ENCODE measurements at places on chromosomes 16 and 17. TPM values are rescaled to one million over a fixed set of nuclear protein-coding genes. Genes with fewer than 3 reads are reported as not detected.

- H3K27ac ChIP-seq = peak overlapping the region; percentile 91
- H3K4me3 ChIP-seq = peak overlapping the region; percentile 63
- no peaks in the 10 kb centered on the region for H3K27me3 ChIP-seq
- DNase-seq = no peak
- H3K4me1 ChIP-seq = peaks cover 16% of the 10 kb centered on the region
Observed at GRCh38 chr17:42535155-42536047, 640 bp upstream of the NAGLU start.

DNA sequence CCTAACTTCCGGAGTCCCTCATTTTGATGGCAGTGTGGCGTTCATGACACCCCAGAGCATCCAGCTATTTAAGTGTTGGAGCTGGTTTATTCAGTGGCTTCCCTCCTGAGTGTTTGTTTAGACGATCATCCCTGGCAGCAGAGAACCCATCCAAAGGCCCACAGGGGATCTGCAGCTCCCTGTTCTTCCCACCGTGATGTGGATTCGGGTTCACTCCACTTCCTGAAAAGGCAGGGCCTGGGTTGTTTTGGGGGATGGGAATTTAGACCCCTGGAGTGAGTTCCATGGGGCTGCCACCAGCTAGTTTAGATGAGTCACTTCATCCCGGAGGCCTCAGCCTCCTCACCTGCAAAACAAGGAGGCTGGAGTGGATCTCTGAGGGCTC, 2.3 kb downstream of the KSR1 start:
- H3K27me3 ChIP-seq = no peaks in the 10 kb centered on the region
- H3K36me3 ChIP-seq = no peaks in the 10 kb centered on the region
- no peak for DNase-seq
- H3K27ac ChIP-seq = no peak overlapping the region
- H3K4me1 ChIP-seq = no peaks in the 10 kb centered on the region

DNA sequence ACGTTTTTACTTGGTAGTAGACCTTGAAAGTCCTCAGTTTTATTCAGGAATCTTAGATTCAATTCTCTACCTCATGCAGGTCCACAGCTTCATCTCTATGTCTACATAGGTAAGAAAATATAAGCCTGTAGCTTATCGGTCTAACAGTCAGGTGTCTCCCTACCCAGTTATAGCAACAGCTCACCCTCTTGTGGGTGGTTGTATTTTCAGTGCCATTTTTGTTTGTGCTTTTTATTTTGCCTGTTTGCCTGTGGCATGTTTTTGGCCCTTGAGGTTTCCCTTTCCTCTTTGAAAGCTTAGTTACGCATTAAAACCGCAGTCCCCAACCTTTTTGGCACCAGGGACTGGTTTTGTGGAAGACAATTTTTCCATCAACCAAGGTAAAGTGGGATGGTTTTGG, 23.6 kb upstream of the WIPI1 start:
- no peaks in the 10 kb centered on the region for H3K36me3 ChIP-seq
- H3K27ac ChIP-seq = no peak overlapping the region
- no peaks in the 10 kb centered on the region for H3K4me1 ChIP-seq
- no peak for DNase-seq
- no peak overlapping the region for H3K4me3 ChIP-seq

GRCh38 chr16:66370786-66371684, 4.5 kb downstream of the CDH5 start:
- DNase-seq = no peak
- H3K36me3 ChIP-seq = no peaks in the 10 kb centered on the region
- H3K27ac ChIP-seq = no peak overlapping the region
- no peaks in the 10 kb centered on the region for H3K27me3 ChIP-seq
- no peak overlapping the region for H3K4me3 ChIP-seq
- no peaks in the 10 kb centered on the region for H3K4me1 ChIP-seq

DNA sequence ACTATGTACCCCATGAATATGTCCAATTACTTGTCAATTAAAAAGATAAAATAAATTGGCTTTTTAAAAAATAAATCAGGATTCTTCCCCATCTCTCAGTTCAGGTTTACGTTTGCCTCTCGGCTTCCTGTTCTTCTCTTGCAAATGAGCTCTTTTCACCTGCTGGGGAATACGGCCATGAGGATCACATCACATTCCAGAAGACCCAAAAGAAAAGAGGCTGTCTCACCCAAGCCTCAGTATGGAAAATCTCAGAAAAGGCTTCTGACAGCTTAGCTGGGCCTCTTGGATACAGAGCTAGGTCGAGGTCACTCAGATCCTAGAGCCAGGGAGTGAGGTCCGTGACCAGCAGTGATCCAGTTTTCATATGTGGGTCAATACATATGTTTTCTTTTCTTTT, 171.2 kb upstream of the SDK2 start:
- no peaks in the 10 kb centered on the region for H3K27me3 ChIP-seq
- no peaks in the 10 kb centered on the region for H3K36me3 ChIP-seq
- DNase-seq = no peak
- no peak overlapping the region for H3K4me3 ChIP-seq
- H3K4me1 ChIP-seq = no peaks in the 10 kb centered on the region

DNA sequence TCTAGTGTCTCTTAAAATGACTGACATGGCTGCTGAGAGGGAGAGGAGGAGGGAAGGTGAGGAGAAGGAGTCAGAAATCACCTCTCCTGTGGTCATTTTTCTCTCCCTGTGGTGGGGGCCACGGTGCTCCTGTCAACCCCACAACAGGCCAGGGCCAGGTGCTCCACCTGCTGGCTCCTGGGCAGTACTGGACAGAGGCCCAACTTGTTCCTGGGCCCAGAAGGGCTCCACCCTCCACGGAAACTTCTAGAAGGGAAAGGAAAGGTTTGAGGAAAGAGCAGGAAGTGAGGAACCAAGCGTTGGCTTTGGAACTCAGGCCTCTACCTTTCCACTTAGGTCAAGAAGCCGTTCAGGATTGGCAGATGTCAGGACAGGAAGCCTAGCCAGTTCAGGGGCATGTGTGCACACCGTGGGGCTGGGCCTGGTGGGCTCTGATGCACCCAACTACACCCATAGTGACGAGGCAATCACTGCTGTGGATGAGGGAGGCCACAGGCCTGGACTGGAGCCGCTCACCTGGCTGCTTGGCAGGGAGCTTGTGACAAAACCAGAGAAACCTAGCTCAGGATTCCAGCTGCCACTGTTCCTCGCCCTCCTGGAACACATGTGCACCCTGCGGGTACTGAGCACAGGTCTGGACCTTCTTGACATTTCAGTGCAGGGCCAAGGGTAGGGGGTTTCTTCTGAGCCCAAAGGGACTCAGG, 36.1 kb downstream of the WNT3 start:
- DNase-seq = peak; percentile 41
- peak overlapping the region; percentile 1 for H3K27ac ChIP-seq
- H3K4me1 ChIP-seq = peaks cover 6% of the 10 kb centered on the region
- no peak overlapping the region for H3K4me3 ChIP-seq
- H3K27me3 ChIP-seq = no peaks in the 10 kb centered on the region

TK1 gene
- 1.3 TPM for total RNA-seq

CASKIN1 gene
- 0.84 TPM for total RNA-seq

TPSD1 gene
- not detected for total RNA-seq

SEPTIN12 gene
- total RNA-seq = not detected

HOXB13 gene
- not detected for total RNA-seq
